ENCODE measurements at places on chromosomes 2 and 18. TPM values are rescaled to one million over a fixed set of nuclear protein-coding genes. Genes with fewer than 3 reads are reported as not detected.

DNA sequence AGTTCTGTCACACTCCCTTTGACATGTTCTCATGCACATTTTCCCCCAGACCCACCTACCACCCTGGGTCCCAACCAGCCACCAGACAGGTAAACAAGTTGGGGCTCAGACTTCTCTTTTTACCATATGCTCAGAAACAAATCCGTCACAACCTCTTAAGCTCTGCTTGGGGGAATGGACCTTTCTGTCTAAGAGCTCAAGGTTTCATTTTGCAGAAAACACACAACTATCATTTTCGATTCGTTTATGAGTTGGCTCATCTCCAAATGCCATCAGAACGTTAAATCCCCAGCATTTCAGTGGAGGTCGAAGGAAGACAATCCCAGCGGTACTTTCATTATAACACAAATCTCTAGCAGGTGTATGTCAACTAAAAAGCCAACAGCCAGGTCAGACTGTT lies 30.6 kb upstream of the NCK2 start:
- H3K4me1 ChIP-seq: peaks cover 20% of the 10 kb centered on the region
- H3K27me3 ChIP-seq: no peaks in the 10 kb centered on the region
- H3K4me3 ChIP-seq: no peak overlapping the region
- no peak overlapping the region for H3K27ac ChIP-seq
- DNase-seq: no peak

GRCh38 chr2:96900237-96900636 lies 30.4 kb upstream of the SEMA4C start:
- H3K27me3 ChIP-seq: no peaks in the 10 kb centered on the region
- DNase-seq: no peak
- no peak overlapping the region for H3K27ac ChIP-seq
- no peaks in the 10 kb centered on the region for H3K36me3 ChIP-seq
- peaks cover 38% of the 10 kb centered on the region for H3K4me1 ChIP-seq

LYPD6B gene
- 0.37 TPM for total RNA-seq

GRCh38 chr2:100754951-100755350 lies 65.0 kb upstream of the NPAS2 start:
- H3K27me3 ChIP-seq: no peaks in the 10 kb centered on the region
- H3K36me3 ChIP-seq: peaks cover 10% of the 10 kb centered on the region
- H3K4me1 ChIP-seq: peaks cover 54% of the 10 kb centered on the region
- H3K27ac ChIP-seq: no peak overlapping the region

MRPL53 gene
- total RNA-seq: 115 TPM

- no peaks in the 10 kb centered on the region for H3K36me3 ChIP-seq
- H3K4me1 ChIP-seq: peaks cover 5% of the 10 kb centered on the region
- no peak for DNase-seq
- no peaks in the 10 kb centered on the region for H3K27me3 ChIP-seq
- no peak overlapping the region for H3K4me3 ChIP-seq
These were observed 139.9 kb downstream of the VWC2L start for GRCh38 chr2:214550786-214551185.

GPR35 gene
- 0.81 TPM for total RNA-seq

DNA sequence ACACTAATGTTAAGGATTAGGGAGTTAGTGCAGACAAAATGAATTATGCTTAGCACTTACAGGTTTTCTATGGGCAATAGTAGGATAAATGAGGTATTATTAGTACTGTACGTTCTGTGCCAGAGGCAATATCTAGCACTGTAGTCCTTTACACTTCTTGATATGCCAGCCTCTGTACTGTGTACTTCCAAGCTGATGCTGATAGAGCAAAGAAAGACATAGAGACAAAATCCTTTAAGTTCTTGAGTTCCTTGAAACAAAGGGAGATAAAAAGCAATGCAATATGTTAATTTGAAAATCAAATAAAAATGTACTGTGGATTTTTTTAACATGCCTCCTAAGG lies 1234.0 kb upstream of the NXPH2 start:
- H3K4me1 ChIP-seq: no peaks in the 10 kb centered on the region
- no peaks in the 10 kb centered on the region for H3K36me3 ChIP-seq
- DNase-seq: no peak
- no peak overlapping the region for H3K27ac ChIP-seq
- no peak overlapping the region for H3K4me3 ChIP-seq
- H3K27me3 ChIP-seq: no peaks in the 10 kb centered on the region

- no peaks in the 10 kb centered on the region for H3K36me3 ChIP-seq
- H3K4me1 ChIP-seq: peaks cover 6% of the 10 kb centered on the region
- H3K27ac ChIP-seq: no peak overlapping the region
These were observed 160.0 kb upstream of the GCFC2 start for GRCh38 chr2:75870651-75871137.

DNA sequence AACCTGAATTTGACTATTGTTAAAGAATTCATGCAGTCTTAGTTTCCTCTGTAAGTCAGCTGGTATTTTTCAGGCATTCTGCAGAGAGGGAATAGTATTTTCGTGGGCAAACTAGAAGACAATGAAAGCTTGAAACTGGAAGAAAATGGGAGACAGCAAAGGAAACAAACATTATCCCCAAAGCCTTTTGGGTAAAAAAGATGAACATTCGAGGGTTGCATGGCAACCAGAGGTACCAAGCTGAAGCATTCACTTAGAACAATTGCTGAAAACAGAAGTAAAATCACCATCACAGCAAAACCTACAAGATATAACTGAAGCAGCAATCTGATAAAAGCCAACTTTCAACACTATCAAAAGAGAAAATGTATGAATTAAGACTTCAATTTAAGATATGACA lies 233.7 kb downstream of the SCG2 start:
- H3K27ac ChIP-seq: no peak overlapping the region
- H3K27me3 ChIP-seq: no peaks in the 10 kb centered on the region
- no peak for DNase-seq
- H3K4me1 ChIP-seq: no peaks in the 10 kb centered on the region
- no peaks in the 10 kb centered on the region for H3K36me3 ChIP-seq

EVX2 gene
- not detected for total RNA-seq

Data from MCF 10A (cell line).